ENCODE measurements at places on chromosomes 5 and 9.
A peak's percentile ranks its signal among the peaks of the same experiment; 100 is the strongest.

- DNase-seq: no peak
These were observed 15.6 kb downstream of the EXOSC3 start for GRCh38 chr9:37769306-37769705.

GRCh38 chr5:58245476-58245840 is 214.4 kb downstream of the PLK2 start:
- DNase-seq: peak; percentile 12

- DNase-seq: no peak
These were observed 64.6 kb downstream of the ACTBL2 start for GRCh38 chr5:57417971-57418370.

DNA sequence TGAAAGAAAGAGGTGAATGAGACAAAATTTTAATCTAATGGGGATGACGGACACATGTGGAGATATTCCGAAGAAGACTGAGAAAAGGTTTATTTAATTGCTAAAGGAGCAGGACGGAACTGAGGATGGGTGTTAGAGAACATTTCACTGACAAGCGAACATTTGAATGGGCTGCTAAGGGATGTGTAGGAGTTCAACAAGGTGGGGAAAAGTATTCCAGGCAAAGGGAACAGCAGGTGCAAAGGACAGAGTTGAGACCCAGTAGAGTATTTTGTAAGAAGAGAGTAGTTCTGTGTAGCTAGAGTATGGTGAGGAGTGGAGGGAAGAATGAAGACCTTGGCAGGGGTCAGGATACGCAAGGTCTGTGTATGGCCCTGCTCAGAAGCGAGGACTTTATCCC is 47.4 kb upstream of the FRRS1L start:
- no peak for DNase-seq

DNA sequence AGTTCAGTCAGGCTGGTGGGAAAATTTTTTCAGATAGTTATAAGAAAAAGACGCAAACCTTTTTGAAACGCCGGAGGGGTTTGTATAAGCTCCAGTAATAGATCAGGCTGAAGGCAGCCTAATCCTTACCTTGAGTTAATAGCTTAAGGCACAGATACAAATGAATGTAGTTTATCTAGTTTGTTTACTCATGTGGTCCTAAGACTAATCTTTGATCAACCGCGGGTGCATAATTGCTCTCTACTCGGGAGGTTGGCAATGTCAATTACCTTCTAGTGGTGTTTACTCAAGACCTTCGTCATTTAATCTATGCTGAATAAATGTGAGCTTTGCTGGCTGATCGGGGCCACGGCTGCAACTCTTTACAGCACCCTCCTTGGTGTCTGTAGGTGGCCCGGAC is 665 bp upstream of the INSL4 start:
- DNase-seq: no peak

GRCh38 chr5:87946271-87946670 is 322.4 kb downstream of the TMEM161B start:
- DNase-seq: no peak

DNA sequence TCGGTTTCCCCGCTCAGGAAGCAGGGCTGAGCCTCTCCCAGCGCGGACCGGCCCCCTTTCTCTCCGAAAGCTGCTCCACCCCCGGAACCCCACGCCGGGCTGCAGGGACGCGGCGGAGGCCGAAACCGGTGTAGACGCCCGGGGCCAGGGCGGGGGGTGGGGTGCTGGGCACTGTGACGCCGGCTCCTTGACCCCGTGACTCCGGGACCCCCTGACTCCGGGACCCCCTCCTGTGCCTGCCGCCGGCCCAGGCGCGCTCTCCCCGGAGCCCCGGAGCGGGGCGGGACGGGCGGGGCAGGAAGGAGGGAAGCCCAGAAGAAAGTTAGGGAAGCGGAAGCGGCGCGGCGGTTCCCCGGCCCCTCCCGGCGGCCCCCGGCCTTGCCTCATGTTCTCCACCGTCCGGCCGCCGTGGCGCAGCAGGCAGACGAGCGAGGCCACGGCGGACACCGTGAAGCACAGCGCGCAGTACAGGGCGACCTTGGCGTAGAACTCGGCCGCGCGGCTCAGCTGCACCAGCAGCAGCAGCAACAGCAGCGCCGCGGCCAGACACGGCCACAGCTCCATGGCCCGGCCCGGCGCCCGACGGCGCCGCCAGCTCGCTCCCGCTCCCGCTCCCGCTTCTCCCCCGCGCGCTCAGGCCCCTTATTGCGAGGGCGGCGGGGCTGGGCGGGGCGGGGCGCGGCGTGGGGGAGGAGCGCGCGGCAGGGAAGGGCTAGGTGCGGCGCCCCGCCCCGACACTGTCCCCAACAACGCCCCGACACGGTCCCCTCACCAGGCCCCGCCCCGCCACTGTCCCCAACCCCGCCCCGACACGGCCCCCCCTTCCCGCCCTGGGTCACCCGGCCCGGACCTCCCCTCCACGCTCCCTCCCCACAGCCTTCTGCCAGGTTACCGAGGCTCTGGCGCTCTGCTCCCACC is at the start of gene AGPAT2:
AGPAT2 (minus strand) TSS at position 664 of the 918 bp plus-strand sequence; CDS start at position 564, 100 bp downstream.
- no peak for DNase-seq

- DNase-seq: no peak
These were observed 43.7 kb downstream of the FAF2 start for GRCh38 chr5:176491901-176492300.

DNA sequence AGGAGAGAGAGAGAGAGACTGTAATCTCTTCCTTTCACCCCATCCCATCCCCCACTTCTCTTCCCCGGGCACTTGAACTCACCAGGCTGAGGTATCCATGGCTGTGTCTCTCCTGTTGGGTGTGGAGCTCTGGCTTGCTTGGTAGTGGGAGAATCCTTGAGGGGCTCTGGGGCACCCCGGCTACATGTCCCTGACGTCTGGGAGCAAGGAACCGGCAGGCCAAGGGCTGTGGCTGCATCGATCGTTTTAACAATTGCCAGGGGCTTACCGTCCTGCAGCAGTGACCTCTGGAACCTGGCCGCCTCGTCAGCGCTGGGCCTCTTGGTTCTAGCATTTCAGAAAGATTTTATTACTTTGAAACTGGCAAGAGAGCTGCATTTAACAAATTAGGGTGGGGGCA is 30.0 kb downstream of the FGF18 start:
- DNase-seq: no peak

DNA sequence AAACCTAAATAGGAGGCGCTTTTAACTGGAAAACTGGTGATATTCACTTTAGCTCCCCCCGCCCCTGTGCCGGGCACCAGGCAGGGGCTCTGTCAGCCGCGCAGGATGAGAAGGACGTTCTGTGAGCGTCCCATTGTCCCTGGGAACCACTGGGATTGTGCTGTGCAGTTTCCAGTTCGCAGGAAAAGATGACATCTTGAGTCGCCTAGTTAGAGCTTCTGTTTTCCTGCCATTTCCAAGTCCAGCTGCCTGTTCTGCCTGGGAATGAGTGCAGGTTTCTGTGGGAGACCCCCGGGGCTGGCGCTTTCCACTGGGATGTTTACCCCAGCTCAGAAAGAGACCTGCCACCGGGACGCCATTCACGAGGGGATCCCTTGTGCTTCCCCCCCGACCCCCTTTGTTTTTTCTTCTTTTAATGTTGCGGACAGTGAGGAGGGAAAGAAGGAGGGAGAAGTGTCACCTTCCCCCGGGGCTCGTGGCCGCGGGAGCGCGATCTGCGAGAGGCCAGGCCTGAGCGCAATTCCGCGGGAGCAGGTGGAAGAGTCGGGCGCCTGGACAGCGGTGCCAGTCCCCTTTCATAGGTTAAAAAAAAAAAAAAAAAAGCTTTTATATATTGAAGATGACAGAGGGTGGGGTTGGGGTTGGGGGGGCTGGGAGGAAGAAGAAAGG is 121.5 kb downstream of the RMI1 start:
- DNase-seq: no peak

GRCh38 chr9:129597355-129598088 is 23.4 kb downstream of the C9orf50 start:
- DNase-seq: no peak

GRCh38 chr9:16670791-16671190 is 199.7 kb downstream of the BNC2 start:
- DNase-seq: no peak

DNA sequence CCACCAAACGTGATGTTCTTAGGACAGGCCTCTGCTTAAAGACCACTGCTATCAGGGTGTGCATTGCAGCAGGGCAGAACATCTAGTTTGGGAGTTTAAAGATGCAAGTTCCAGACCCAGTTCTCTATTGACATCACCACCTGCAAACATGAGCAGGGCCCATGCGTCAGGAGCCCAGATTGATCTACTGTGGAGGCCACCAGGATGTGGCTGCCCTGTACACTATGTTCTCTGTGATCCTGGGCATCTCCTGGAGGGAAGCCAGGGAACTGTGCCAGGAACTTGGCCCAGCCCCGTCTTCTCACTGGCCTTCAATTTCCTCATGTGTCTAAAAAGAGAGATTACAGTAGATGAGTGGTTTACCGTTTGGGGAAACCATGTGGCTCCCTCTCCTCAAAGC is 87.1 kb downstream of the PDE6A start:
- no peak for DNase-seq

DNA sequence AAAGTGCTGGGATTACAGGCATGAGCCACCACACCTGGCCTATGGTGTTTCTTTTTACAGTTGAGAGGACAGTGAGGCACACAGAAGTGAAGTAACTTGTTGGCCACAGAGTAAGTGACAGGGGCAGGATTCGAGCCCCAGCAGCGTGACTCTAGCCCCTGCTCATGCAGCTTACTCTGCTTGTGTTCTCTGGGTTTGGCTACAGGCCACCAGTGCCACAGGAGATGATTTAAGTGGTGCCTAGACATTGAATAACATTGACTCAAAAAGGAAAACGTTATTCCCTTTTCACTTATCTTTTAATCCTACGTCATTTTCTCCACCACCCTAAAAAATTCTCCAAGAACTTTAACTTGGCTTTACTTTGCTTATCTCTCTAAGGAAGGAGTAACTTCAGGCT is 61.4 kb downstream of the SNX24 start:
- no peak for DNase-seq

DNA sequence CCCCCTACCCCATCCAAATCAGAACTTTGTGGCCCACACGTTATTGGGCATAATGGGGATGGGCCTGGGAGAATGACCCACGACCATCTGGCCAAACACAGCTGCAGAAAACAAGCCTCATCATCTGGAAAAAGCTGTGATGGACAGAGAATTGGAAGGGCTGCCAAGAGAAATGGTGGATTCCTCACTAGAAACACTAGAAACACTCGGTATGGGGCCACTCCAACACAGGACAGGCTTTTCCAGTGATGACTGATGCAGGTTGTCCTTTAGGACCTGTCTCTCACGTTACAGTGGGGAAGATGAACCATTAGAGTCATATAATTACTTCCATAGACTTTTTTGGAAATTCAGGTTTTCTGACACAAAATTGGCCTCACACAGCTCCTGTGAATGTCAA is 172.4 kb upstream of the TARS1 start:
- no peak for DNase-seq

GRCh38 chr5:72368271-72368670 is 48.1 kb downstream of the PTCD2 start:
- no peak for DNase-seq

DNA sequence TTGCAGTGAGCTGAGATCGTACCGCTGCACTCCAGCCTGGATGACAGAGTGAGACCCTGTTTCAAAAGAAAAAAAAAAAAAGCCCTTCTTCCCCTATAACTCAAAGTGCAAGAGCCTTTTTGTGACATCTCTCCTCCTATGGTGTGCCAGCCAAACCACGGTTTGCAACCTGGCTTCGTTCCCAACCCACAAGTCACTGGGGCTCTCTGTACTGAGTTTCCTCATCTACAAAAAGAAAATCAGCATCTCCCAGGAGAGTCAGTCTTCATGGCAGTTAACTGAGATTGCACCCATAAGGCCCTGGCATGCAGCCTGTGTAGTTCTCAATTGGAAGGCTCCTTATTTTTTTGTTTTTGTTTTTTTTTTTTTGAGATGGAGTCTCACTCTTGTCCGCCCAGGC is 14.8 kb downstream of the ODF2 start:
- DNase-seq: no peak

GRCh38 chr9:88587182-88587581 is 52.2 kb downstream of the NXNL2 start:
- no peak for DNase-seq

DNA sequence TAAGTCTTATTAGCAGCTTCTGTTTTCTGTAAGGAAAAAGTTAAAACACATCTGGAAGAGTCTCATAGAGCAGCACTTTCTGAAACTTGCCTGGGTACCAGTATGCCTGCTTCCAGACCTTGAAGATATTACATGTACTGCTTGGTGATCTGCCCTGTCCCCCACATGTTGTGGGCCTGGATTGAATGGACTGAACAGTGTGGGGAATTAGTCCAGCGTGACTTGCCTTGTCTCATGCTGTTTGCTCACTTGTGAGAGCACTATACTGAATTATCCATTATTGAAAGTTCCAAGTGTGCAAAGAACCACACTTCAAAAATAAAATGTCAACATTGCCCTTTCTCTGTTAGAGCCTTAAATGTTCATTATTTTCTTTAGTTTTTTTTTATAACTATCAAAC is 8.9 kb downstream of the CTNNA1 start:
- DNase-seq: no peak

GRCh38 chr5:31078956-31079355 is 114.5 kb upstream of the CDH6 start:
- no peak for DNase-seq

DNA sequence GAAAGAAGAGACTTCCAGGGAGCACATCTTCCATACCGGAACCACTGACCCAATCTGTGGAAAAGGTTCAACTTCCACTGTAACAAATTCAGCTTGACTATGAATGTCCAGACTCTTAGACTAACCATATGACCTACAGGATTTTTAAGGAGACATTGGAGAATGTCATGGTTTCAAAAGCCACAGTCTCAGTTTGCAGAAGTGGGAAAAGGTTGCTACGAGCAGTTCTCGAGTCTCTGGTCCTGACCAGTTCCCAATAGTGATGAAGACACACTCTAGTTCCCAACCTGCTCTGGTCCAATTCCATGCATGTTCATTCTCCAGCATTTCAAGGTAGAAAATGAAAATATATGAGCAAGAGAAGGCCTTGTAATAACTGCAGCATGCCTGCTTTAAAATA is 158.0 kb downstream of the MAPKAP1 start:
- no peak for DNase-seq

GRCh38 chr9:6495466-6495865 is 82.5 kb downstream of the UHRF2 start:
- DNase-seq: no peak

DNA sequence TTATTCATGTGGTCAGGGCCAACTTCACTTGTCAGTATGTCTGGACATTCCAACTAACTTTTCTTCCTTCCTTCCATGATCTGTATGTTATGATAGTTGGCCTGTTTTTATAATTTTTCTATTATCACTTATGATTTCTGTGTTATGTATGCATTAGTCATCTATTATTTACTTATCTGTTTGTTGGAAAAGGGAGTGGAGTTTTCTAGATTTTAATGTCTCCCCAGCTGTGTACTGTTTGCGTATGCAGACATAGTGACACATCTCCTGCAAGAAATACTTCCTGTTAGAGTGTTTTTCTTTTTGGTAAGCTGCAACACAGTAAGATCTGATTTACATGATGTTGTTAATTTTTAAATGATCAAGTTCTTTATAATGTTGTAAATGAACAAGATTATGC is 8.7 kb upstream of the INSYN2B start:
- DNase-seq: no peak
